ENCODE measurements at places on chromosomes 13 and 19.

- no peak for DNase-seq
Observed at GRCh38 chr13:101449790-101450748, 2.4 kb upstream of the ITGBL1 start.

- no peak for DNase-seq
Observed at GRCh38 chr19:16136185-16136999, 7.1 kb upstream of the HSH2D start.

- no peak for DNase-seq
Observed at GRCh38 chr13:104967376-104967775, 1568.1 kb downstream of the EFNB2 start.

DNA sequence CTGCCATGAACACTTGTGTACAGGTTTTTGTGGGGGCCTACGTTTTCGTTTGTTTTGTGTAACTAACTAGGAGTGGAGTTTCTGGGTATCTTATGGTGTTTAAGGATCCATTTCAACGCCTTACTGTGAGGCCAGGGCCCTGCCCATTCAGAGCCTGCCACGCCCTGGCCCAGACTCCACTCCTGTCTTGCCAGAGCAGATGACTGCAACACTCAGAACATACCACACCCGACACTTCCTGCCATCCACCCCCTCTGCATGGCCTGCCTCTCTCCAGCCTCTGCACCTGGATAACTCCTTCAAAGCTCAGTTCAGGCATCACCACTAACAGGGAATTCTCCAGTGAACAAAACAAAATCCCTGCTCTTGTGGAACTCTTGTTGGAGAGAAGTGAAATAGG lies 43.2 kb downstream of the RGCC start:
- DNase-seq: no peak

- DNase-seq: no peak
Observed at GRCh38 chr13:66558506-66558905, 671.6 kb downstream of the PCDH9 start.

GRCh38 chr13:101190337-101190736 lies 226.0 kb downstream of the NALCN start:
- no peak for DNase-seq

DNA sequence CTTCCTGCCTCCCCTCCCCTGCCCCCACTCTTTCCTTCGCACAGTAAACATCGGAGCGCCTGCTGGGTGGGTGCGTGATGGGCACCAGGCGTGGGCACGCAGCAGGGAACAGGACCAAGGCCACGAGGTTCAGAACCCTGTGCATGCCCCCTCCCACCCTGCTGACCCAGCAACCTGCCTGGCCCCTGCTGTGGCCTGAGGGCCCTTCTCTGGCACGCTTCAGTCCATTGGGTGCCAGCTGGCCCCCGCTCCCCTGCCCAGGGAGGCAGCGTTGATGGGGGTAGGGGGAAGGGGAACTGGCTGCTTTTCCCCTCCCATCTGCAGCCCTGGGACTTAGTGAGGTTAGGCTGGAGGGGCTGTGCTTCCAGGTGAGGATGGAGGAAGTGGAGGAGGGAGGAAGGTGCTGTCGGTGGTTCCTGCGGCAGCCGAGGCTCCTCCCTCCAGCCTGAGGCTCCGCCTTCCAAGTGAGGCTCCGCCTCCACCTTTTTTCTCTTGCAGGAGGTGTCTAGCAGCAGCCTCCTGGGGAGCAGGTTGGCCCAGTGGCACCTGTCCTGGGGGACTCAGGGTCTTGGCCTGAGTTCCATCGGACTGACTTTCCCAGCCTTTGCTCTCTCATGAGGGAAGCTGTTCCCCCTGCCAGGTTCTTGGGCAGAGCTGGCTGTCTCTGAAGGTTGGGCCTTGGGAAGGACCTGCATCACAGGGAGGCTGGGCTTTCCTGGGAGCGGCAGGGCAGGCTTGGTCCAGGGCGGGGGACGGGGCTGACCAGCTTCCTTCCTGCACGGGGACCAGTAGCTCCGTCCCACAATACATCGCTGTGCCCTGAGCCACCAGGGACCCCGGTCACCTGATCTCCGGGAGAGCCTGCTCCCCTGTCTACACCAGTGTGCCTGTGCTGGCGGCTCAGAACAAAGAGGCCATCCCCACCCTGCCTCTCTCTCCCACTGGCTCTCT lies 7.3 kb downstream of the PIAS4 start:
- no peak for DNase-seq

DNA sequence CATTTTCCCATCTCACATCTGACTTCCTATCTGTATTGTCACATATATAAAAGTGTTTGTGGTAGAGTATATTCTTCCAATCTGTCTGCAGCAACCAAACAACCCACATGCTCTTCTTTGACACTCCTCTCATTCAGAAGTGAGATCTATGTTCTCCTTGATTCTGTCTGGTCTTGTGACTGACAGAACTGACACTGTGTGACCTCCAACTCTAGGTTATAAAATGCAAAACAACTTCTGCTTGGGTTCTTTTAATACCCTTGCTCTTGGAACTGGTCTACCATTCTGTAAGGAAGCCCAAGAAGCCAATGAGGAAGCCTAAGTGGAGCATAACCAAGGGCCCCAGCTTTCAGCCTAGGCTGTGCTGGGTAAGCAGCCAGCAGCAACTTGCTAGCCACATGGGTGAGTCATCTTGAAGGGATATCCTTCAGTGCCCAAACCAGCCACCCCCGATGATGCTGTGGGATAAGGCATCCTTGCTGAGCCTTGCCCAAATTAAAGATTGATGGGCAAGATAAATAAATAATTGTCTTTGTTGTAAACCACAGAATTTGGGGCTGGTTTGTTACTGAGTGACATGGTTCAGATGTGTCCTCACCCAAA lies 18.4 kb upstream of the ITM2B start:
- DNase-seq: no peak

DNA sequence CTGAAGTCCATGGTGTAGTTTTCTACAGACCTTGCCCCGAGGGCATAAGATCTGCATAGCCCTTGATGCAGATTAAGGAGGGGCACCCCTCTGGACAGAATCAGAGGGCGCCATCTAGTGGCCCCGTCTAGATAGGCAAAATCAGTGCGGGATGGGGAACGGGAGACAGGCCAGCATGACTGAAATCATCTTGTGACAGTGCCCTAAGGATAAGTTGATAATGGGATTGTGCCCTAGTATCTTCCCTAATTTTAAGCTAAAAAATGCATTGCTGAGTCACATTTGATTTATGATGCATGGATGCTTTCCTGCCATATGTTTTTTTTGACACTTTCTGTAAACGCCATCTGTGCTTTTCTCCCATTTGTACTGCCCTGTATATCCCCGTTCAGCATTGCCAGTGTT lies 19.0 kb upstream of the GPI start:
- DNase-seq: no peak

GRCh38 chr19:4380254-4380727 lies 20.1 kb downstream of the SH3GL1 start:
- no peak for DNase-seq
